ENCODE measurements at places on chromosomes 7 and 10.
A peak's percentile ranks its signal among the peaks of the same experiment; 100 is the strongest.

DNA sequence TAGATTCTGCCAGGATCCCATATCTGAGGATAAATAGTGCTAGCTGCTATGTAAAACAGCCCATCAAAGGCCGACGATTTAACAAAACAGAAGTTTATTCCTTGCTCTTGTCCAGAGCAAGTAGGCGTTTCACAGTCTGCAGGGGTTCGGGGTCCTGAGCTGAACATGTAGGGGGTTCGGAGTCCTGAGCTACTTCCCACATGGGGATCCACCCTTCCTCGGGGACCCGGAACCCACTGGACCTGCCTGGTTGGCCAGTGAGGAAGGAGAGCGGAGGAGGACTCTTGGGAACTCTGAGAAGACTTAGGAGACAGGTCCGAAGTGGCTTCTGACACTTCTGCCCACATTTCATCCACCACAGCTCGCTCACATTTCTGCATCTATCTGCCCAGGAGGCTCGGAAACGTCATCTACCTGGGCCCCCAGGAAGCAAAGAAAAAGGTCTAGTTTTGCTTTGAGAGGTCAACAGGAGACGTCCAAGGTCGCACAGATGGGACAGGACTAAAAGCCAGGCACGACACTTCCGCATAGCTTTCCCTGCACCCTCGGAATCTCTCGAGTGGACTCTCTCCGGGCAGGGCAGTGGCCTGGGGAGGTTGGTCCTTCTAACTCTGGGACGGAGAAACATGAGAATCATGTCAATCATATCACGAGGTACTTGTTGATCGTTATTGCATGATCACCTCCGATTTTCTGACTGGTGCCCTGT is 86.4 kb downstream of the MICALL2 start:
- no peak for DNase-seq

GRCh38 chr7:151225948-151226510 is 976 bp downstream of the ABCF2 start:
- DNase-seq, result no peak

DNA sequence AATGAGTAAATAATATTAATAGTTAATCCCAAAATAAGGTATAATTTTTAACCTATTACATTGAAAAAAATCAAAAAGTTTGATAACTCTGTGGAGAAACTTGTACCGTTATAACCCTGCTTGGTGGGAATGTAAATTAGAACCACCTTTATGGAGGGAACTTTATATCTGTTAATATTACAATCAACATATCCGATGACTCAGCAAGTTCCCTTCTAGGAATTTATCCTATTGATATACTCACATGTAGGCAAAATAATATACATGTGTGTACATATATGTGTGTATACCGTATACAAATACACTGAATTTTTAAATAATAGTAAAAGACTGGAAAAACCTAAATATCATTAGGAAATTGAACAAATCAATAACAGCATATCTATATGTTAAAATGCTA is 54.7 kb downstream of the PANK1 start:
- no peak for DNase-seq

DNA sequence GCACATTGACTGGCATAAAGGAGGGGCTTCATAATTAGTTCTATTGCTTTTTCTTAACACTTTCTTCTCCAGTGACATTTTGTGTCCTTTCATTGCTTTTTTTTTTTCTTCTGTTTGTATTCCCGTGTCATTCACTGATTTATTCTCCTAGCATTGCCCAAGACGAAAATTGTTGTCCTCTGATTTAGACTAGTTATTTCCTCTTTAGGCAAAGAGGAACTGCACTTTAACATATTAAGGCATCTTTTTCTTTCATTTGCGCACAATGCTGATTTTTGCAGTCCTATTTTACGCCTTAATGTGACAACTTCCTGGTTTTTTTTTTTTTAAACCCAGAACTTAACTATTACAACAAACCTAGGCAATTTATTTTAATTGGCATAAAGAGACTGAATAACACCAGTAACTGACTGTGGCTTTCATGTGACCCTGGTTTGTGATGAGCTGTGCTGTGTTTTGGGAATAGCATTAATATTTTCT is 39.7 kb downstream of the ARID5B start:
- no peak for DNase-seq

GRCh38 chr7:112715525-112715924 is 74.7 kb downstream of the TMEM168 start:
- no peak for DNase-seq

GRCh38 chr10:117348236-117348635 is 27.0 kb downstream of the PDZD8 start:
- no peak for DNase-seq

DNA sequence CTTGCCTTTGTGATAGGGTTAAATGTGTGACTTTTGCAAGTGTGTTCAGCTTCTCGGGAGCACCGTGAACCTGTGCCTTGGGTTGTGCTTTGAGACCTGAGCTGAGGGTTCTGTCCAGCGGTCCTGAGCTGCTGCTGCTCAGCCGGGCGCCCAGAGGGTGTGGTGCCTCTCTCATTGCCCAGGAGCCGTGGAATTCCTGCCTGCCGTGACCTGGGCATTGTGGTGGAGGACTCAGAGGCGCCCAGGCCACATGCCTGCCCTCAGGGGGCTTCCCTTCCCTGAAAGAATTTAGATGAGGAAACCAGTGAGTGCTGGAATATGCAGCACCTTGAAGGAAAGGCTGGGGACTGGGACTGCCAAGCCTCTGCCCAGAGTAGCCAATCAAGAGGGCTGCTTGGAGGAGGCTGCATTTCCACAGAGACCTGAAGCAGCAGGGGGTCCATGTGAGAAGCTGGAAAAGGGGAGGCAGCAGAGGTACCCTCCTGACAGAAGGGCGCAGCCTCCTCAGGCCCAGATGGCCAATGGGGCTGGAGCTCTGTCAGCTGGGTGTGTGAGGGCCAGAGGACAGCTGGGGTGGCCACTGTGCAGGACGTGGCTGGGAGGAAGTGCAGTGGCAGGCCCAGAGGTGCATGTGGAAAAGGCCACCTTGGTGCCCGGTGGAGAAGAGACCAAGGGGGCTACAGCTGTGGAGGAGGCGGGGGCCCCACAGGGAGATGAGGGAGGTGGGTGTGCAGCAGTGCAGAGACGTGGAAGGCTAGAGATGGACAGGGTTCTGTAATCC is 107.3 kb downstream of the NKX6-2 start:
- no peak for DNase-seq

GRCh38 chr10:86033581-86033980 is 333.0 kb downstream of the GRID1 start:
- DNase-seq, result no peak

DNA sequence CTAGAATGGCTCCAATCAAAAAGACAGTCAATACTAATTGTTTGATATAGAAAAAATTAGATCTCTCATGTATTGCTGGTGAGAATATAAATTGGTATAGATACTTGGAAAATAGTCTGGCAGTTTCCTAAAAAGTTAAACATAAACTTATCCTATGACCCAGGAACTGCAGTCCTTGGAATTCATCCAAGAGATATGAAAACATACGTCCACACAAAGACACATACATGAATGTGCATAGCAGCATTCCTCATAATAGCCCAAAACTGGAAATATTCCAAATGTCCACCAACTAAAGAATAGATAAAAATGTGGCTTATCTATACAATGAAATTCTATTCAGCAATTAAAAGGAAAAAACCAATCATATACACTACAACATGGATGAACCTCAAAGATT is 128.4 kb downstream of the ZFAND4 start:
- DNase-seq, result no peak

GRCh38 chr7:35485436-35485835 is 209.5 kb downstream of the HERPUD2 start:
- DNase-seq, result no peak

- no peak for DNase-seq
Measured at GRCh38 chr10:101848408-101848807, 4.8 kb upstream of the KCNIP2 start.

GRCh38 chr10:69065406-69066361 is 22.2 kb upstream of the SRGN start:
- peak; percentile 61 for DNase-seq

GRCh38 chr7:27912751-27913150 is 172.8 kb downstream of the TAX1BP1 start:
- DNase-seq, result no peak

DNA sequence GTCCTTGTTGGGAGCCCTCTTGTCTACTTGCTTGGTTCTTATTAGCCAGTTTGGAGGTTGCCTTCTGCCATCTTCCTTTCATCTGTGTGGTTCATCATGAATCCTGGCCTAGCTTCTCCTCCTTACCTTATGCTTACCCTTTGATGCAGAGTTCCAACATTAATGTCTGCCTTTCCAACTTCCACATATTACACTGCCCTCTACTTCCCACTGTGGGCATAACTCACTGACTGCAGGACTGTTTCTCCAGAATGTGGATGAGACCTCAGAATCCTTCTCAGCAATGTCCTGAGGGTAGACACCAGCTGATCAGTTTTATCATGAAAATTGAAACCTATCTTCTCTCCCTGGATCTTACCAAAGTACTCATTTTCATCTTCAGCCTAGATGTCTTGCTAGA is 491.0 kb downstream of the LRMDA start:
- no peak for DNase-seq

DNA sequence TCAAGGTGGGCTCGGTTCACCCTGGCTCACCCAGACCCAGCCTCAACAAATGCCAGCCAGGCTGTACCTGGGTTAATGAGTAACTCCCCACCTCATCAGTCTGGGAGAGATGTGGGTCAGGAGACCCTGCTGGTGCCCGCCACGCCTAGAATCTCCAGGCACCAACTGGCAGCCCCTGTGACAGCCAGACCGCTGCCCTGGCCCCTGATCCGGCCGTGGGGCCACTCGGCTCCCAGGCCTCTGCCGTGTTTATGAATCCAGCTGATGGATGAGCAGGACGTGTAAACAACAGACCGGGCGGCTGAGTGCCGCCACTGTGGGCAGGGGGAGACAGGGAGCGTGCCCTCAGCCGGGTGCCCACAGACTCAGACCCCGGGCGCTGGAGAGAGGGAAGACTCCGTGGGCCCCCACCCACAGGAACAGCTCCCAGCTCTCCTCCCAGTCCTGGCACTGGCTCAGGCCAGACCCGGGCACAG is 34.0 kb upstream of the PDGFA start:
- DNase-seq, result no peak

GRCh38 chr7:88089561-88089960 is 130.3 kb downstream of the SRI start:
- DNase-seq, result no peak

DNA sequence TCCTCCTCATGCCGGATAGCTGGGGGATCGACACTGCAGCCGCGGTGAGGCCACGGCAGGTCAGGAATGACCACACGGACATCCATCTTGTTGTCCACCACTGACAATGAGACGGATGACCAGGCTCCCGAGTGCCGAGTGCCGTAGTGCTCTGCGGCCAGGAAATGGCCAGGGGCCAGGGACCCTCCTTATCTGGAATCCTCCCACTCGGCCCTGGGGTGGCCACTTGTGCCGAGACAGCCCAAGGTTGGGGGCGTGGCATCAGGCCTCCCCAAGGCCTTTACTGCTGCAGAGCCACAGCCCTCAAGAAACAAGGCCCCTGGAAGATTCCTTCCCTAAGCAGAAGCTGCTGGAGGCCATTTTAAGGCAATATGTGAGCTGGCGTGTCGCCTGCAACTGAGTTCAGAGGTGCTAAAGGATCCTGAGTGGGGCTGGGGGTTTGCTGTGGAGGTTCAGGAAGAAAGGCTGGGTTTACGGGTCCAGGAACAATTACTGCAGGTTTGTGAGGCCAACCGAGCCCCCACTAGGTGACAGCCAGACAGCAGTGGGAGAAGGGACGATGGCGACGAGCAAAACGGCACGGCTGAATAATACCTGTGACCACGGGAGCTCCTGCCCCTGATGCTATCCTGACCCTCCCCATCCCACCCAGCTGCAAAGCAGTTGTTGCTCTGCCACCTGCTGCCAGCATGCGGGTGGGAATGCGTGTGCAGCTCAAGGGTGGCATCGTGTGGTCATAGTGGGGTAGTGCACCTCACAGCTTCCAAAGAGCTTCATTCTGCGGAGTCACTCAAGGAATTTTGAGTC is 31.6 kb upstream of the LEP start:
- DNase-seq, result peak; percentile 70

DNA sequence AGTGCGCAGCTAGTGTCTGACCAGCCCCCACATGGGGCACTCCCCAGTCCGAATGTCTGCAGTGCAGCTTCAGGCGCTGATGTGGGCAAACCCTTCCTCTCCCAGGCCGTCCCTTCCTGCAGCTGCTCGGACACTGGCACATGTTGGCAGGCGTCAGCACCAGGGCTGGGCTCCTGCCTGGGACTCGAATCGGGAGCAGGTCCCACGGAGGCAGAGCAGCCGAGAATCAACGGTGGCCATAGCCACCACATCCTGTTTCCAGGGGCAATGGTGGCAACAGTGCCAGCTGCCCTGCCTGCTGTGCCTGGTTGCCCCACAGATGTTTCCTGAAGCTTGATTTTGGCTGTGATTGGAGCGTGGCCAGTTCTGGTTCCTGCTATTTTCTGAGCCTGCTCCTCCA is 65.8 kb downstream of the MGMT start:
- DNase-seq, result no peak

DNA sequence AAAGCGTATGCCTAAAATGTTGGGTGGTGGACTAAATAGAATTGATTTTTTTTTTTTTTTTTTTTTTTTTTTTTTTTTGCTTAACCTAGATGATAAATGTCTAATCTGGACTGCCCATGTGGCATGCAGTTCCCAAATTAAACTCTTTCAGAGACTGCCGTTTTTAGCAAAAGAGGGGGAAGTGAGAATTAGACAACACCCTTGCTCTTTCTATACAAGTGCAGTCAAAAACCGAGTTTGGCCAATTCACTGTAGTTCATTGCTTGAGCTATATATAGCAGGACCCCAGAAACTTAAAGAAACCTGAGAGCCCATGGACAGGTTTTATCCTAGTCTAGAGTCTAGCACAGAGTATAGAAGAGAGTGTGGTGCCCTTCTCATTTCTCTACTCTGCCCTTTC is 141.9 kb downstream of the GRM3 start:
- DNase-seq, result no peak

GRCh38 chr10:24168258-24169170 is 40.4 kb upstream of the KIAA1217 start:
- no peak for DNase-seq

GRCh38 chr10:132001238-132001972 is 19.7 kb upstream of the BNIP3 start:
- DNase-seq, result no peak

DNA sequence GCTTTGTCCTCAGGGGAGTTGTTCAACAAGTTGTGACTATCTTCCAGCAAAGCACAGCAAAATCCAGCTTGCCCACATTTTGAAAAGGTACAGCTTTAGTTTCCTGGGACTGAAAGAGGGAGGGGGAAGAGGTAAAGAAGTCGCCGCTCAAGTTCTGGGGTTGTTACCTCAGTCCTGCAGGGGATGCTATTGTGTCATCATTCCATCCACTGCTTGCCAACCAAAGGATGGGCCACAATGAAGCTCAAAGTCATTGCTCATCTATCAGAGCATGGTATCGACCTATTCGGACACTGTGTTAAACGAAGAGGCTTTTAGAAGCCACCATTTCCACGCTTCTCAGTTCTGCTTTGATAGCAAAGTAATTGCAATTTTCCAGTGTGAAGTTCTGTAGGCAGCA is 34.3 kb downstream of the NPY start:
- no peak for DNase-seq

DNA sequence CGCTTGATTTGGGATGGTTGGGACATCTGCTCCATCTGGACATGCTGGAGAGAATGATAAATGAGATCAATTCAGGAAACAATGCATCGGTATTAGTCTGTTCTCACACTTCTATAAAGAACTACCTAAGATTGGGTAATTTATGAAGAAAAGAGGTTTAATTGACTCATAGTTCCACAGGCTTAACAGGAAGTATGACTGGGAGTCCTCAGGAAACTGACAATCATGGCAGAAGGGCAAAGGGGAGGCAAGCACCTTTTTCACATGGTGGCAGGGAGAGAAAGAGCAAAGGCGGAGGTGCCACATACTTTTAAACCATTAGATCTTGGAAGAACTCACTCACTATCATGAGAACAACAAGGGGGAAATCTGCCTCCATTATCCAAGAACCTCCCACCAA is 16.8 kb upstream of the TSPAN12 start:
- DNase-seq, result no peak

Measured in stimulated activated CD4-positive, alpha-beta T cell treated with anti-CD3 and anti-CD28 coated beads, Interleukin-2, amount 100 ng/mL, for 24 hours (primary cell).